ENCODE measurements at places on chromosomes 16 and 17.
A peak's percentile ranks its signal among the peaks of the same experiment; 100 is the strongest.

DNA sequence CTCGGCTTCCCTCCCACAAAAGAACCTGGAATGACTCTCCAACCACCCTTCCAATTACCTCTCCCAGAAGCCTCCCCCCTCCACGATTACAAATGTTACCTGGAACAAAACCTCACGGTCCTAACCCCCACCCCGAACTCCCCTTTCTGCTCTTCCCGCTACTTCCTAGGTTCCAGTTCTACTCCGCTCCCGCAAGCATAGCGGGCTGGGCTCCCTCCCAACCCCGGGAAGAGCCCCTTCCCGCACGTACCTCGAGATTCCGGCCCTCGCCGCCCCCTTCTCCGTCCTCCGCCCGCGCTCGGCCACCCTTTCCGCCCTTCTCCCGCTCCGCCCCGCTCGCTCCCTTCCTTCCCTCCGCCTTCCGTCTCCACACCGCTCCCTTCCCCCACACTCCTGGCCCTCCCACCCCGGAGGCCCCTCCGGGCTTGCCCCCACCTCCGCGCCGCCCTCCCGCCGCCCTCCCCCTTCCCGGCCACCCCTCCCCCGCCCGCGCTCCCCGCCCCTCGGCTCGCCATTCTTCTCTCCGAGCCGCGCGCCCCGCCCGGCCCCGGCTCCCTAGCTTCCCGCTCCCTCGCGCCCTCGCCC lies 457 bp downstream of the CHTF8 start:
- DNase-seq: peak; percentile 57

DNA sequence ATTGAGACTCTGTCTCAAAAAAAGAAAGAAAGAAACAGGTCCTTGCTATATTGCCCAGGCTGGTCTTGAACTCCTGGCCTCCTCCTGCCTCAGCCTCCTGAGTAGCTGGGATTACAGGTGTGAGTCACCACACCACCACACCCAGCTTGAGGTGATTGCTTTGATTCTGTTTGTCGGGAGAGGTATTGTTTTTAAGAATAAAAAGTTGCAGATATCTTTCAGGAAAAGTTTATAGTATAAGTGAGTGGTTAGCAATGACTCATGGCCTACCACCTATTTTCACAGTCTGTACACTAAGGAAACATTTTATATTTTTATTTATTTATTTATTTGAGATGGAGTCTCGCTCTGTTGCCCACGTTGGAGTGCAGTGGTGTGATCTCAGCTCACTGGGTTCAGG lies 45.0 kb downstream of the RHOT1 start:
- DNase-seq: no peak

DNA sequence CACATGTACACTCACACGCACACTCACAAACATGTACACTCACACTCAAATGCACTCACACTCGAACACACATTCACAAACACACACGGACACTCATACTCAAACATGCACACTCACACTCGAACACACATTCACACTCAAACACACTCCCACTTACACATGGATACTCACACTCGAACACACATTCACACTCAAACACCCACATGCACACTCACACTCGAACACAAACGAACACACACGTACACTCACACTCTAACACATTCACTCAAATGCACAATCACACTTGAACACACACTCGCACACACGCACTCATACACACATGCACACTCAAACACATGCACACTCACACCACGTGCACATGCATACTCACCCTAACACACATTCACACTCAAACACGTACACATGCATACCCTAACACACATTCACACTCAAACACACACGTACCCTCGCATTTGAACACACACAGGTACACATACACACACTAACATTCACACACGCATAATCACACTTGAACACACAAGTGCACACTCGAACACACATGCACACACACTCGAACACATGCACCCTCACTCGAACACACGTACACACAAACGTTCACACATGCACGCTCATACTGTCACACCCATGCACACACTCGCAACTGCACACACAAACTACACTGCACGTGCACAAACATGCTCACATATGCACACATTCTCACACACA lies 41.8 kb downstream of the CFAP20 start:
- no peak for DNase-seq

DNA sequence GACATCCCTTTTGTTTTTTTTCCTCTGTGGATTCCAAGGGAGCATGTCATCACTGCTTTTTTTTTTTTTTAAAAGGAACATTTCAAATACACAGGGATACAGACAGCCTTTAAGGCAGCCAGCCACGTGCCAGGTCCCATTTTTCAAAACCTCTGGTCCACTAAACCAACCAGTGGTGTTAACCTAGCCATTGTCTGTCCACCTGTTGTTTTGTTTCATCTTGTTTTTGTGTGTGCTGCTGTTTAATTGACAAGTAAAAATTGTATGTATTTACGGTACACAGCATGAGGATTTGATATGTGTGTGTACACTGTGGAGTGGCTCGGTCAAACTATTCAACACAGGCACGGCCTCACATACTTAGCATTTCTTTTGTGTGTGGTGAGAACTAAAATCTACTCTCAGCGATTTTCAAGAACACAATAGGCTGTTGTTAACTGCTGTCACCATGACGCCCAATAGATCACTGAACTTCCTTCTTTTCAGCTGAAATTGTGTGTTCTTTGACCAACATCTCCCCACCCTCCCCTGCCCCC lies 19.2 kb downstream of the TMEM114 start:
- peak; percentile 54 for DNase-seq

DNA sequence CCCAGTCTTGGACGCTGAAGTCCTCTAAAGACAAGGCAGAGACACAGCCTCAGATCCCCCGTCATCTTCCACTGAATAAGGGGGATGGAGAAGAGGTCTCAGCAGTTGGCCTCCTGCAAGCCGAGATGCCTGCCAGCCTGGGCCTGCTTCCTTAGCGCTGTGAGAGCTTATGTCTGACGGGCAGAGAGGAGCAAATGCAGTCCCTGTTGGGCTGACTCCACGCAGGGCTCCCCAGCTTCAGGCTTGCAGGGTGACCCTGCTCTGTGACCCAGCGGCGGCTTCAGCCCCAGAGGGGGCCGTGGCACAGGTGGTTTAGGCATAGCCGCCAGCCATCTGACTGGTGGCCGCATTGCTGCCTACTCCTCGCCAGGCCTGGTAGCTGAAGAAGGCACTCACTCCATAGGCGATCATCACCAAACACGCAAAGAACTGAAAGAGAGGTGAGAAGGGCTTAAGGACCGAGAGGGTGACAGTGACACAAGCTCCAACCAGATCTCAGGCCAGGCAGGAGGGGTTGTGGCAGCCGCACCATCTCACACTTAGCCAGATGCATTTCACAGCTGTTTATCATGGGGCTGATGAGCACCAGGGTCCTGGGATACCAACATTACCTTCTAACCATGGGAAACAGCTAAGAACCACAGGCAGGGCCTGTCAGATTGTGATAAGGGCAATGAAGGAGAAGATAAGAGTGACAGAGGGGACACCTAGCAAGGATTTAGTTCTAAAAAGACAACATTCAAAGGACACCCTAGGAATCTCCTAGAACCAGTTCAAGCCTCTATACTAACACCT lies 11.7 kb downstream of the ARL2BP start:
- DNase-seq: no peak

- DNase-seq: peak; percentile 90
Observed at GRCh38 chr16:30439720-30440348, 5.8 kb downstream of the SEPHS2 start.

DNA sequence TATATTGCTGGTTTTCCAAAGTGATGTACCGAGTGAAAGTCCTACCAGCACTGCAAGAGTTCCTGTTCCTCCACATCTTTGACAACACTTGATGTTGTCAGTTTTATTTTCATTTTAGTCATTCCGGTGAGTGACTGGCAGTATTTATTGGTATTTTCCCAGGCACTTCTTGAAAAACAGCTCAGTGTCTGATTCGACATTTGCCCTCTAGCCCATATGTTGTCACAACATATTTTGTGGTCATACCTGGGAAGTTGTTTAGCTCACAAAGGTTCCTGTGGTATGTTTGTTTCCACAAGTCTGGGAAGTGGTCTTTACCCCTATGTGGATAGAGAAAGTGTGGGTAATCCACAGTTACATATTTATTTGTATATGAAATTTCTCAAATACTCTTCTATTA lies 463.6 kb downstream of the HAPSTR1 start:
- DNase-seq: no peak

- DNase-seq: peak; percentile 13
Observed at GRCh38 chr17:9451934-9452333, 123.7 kb downstream of the STX8 start.

- no peak for DNase-seq
Observed at GRCh38 chr16:85302018-85302847, 190.0 kb upstream of the CIBAR2 start.

DNA sequence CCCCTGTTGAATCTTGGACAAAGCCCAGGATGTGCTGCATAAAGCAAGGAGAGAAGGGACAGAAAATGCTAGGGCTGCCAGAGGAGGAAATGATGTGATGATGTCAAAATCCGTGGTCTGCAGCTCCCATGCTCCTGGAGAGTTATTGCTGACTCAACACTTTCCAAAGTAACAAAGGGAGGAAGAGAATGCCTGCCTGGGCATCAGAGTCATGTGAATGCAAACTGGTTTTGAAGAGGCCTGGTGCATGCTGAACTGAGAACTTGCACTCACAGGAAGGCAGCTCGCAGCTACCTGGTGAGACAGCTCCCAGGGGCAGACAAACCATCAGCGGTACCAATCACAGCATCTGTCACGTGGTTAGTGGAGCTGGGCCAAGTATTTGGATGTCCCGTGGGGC lies 2.8 kb downstream of the MARVELD3 start:
- DNase-seq: peak; percentile 24

DNA sequence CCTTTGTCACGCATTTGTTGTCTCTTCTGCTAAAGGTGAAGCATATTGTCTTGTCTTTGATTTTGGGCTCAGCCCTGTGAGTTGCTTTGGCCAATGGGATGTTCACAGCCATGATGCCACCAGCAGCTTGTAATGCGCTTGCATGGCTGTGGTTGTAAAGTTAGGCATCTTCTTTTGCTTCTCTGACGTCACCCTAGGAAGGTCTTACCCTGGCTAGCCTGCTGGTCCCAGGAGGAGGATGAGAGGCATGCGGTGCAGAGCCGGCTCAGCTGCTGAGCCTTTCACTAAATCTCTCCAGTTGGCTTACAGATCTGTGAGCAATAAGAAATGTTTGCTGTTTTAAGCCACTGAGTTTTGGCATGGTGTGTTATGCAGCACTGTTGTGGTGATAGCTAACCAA lies 40.8 kb downstream of the IRX6 start:
- no peak for DNase-seq

GRCh38 chr17:75693500-75694481 lies 26.7 kb downstream of the SAP30BP start:
- DNase-seq: no peak

GRCh38 chr16:51053775-51054174 lies 97.3 kb downstream of the SALL1 start:
- no peak for DNase-seq

GRCh38 chr16:23966597-23967394 lies 131.0 kb downstream of the PRKCB start:
- DNase-seq: no peak

- no peak for DNase-seq
Observed at GRCh38 chr16:74215249-74215648, 81.4 kb upstream of the PSMD7 start.

- DNase-seq: no peak
Observed at GRCh38 chr17:4554441-4554996, 665 bp downstream of the MYBBP1A start.

DNA sequence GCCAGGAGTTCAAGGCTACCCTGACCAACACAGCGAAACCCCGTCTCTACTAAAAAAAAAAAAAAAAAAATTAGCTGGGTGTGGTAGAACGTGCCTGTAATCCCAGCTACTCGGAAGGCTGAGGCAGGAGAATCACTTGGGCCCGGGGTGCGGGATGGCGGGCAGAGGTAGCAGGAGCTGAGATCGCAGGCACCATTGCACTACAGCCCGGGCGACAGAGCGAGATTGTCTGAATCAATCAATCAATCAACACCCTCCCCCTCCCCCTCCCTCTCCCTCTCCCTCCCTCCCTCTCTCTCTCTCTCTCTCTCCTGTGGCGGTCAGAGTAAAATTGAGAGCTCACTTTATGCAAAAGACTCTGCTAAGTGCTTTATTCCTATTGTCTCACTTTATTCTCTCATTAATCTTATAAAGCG lies 1.2 kb downstream of the HSDL1 start:
- DNase-seq: no peak

DNA sequence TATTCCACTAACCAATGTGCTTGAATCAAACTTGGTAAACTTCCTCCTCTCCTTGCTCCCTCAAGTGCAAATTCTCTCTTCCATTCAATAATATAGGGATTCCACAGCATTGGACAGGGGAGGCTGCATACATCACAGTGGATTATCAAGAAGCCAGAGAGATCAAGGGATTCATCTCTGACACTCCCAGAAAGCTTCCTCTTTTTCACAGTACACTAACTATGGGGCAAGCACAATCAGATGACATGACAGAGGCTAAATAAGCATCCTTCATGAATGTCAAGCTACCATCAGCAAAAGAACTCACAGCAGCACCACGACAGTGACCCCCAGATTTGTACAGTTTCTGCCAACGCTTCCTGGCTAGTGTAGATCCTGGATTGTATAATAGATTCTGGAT lies 178.4 kb upstream of the C17orf78 start:
- DNase-seq: peak; percentile 36

GRCh38 chr17:79003661-79004411 lies 5.7 kb downstream of the CANT1 start:
- DNase-seq: no peak

DNA sequence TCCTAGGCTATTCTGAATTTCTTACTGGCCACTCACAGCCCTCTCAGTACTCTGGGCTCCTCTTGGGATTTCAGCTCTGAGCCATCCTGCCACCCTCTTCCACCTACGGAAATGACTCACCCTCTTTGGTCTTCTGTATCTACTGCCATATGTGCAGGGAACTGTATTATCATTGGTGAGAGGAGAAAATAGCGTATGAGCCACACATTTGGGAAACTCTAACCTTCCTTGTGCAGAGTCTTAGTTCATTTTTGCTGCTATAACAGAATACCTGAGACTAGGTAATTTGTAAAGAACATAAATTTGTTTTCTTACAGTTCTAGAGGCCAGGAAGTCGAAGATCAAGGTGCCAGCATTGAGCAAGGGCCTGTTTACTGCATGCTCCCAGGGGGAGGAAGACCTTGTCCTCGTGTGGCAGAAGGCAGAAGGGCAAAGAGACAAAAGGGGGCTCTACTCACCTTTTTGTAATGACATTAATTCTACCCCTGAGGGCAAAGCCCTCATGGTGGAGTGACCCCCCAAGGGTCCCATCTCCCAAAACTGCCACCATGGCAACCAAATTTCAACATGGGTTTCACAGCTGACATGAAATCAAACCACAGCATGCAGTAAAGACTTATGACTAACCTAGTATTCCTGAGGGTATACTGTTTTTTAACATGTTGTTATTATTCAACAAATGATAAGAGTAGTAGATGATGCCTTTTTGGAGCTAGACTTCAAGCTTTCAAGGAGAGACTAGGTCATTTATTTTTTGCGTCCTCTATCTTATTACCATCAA lies 191.8 kb downstream of the PRKCA start:
- DNase-seq: peak; percentile 79

GRCh38 chr16:2500430-2500917 lies 13.3 kb upstream of the ATP6V0C start:
- no peak for DNase-seq
